IMR-90 (cell line): ENCODE measurements at places on chromosomes 3 and 15. TPM values are rescaled to one million over a fixed set of nuclear protein-coding genes. Genes with fewer than 3 reads are reported as not detected.

The TNK2 gene
- total RNA-seq: 2.2 TPM in 2 replicates

The WDR76 gene
- total RNA-seq: 25.8 and 28.9 TPM in 2 replicates

DNA sequence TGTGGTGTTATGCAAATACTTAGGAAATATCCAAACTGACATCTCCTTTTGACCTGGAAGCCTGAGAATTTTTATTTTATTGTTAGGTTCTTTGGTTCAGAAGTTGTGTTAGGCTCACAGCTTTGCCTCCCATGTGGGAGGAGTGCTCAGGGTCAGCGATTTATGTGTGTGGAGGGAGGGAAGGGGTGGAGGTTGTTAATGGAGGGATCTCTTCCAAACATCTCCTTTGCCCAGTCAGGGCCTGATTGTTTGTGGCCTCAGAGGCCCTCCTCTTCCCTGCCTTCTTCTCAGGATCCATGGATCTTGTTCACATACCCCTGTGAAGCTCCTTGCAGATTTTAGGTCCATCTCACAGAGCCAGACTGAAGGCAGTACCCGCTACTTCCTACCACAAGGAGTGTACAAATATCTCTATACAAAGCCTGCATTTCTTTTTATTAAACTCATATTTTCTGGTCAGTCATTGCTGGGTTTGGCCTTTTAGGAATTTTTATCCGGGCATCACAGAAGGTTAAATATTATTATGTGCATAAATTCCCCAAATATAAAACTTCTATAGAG lies 40.3 kb downstream of the BBX start:
- no peak for DNase-seq

The CYP8B1 gene
- total RNA-seq: not detected in 2 replicates

The KCNMB2 gene
- total RNA-seq: not detected in 2 replicates

- DNase-seq: no peak
Observed at GRCh38 chr3:197424266-197424665, 125.9 kb upstream of the DLG1 start.

- no peak for DNase-seq
Observed at GRCh38 chr3:16498130-16498890, 15.2 kb downstream of the RFTN1 start.

The TFG gene
- total RNA-seq: 47.7 and 69.7 TPM in 2 replicates

The RPL4 gene
- 6,510 and 13,244 TPM in 2 replicates for total RNA-seq

DNA sequence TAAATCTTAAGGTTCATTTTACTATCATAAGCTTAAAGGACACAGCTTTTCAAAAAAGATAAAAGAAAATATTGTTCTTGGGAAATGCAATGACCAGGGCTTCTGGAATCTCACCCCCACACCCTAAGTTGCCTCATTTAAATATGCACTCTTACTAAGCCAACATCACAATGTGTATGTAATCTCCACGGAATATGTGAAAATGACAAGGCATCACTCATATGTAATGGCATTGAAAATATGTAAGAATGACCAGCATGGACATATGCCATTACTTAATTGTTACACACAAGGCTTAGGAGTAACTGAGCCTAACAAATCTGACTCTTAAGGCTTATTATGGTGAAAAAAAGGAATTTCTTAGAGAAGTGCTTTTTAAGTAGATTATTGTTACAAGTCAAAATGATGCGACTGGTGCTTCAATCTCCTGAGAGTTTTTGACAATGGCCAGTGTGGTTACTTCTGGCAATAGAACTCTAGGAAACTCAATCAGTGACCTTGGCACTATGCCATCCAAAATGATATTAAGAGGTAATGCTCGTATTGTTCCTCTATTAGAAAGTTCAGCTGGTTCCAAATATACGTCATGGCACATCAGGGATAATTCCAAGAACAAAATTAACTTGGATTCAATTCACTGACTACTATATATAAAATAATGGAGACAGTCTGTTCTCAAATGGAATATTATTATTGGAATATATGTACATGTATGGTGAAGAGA lies 290.0 kb upstream of the PLSCR5 start:
- peak; percentile 22 for DNase-seq

The WNT5A gene
- total RNA-seq: 204 and 224 TPM in 2 replicates

DNA sequence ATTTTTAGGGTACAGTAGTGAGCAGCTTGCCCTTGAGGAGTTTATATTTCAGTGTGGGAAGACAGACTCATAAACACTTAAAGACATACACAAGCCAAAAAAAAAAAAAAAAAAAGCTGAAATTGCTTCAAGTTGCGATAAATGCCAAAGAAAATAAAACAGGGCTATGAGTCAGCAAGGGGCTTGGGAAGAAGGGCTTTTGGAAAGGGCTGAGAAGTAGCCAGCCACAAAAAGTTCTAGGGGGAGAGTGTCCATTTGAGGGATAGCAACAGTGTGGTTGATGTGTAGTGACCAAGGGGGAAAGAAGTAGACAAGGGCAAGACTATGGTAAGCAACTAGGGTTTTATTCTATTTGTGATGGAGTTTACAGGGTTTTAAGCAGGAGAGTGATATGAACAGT lies 185.5 kb downstream of the ADAMTS9 start:
- peak; percentile 86 for DNase-seq

GRCh38 chr15:101563176-101563796 lies 73.8 kb upstream of the PCSK6 start:
- no peak for DNase-seq

- no peak for DNase-seq
Observed at GRCh38 chr3:68699541-68699940, 232.8 kb downstream of the TAFA4 start.

The GPR149 gene
- total RNA-seq: not detected in 2 replicates

- DNase-seq: no peak
Observed at GRCh38 chr15:25186906-25187645, 232.3 kb downstream of the SNRPN start.

- peak; percentile 83 for DNase-seq
Observed at GRCh38 chr3:51706788-51707731, at the start of gene GRM2. Gene GRM2, plus strand, starts transcription at chr3:51707068. Its CDS starts 1,916 bp downstream, at chr3:51708984.

GRCh38 chr3:15272426-15273196 lies 59.8 kb downstream of the SH3BP5 start:
- DNase-seq: no peak

The CHRFAM7A gene
- total RNA-seq: 0.18 TPM in 1 of 2 replicates, not detected in the other

DNA sequence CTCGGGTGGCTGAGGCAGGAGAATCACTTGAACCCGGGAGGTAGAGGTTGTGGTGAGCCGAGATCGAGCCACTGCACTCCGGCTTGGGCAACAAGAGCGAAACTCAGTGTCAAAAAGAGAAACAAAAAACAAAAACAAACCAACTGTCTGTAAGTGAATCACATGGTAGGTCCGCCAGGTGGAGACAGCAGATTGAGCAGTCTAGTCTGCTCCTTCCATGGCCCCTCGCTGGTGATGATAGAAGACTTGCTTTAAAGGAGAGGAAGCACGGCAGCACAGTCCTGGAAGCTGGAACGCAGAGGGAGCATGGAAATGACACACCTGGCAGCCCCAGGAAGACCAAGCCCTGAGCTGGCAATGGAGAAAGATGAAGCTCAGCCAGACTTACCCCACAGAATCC lies 31.4 kb upstream of the MGLL start:
- DNase-seq: no peak

DNA sequence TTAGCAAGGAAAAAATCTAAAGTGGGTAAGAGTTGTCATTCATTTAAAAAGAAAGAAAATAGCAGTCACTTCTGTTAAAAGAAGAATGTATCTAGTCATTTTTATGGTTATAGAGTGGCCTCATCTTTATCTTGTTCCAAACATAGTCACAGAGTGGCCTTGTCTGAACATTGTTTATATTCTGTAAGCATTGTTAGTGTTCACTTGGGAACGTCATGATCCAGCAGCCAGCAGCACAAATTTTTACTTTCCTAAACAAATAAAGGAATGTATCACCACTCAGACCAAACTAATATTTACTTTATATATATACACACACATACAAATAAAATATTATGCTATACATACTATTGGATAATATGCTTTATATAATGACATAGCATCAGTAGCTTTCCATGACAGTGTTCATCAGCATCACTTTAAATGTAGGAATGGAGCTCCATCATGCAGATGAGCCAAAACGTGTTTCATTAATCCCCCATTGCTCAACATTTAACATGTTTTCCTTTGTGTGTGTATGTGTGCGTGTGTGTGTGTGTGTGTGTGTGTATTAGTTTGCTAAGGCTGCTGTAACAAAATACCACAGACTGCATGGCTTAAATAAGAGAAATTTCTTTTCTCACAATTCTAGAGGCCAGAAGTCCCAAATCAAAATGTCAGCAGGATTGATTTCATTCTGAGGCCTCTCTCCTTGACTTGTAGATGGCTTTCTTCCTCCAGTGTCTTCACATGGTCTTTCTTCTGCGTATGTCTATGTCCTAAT lies 39.6 kb upstream of the GYG1 start:
- peak; percentile 65 for DNase-seq

DNA sequence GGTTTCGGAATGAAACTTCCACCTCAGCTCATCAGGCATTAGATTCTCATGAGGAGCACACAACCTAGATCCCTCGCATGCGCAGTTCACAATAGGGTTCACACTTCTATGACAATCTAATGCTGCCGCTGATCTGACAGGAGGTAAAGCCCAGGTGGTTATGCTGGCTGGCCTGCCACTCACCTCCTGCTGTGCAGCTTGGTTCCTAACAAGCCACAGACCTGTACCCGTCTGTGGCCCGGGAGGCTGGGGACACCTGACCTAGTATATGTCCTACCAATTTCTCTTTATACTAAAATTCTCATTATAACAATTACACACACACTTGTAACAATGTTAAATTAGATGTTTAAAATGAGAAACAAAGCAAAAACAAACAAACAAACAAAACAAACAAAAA lies 172.2 kb downstream of the SLC9A9 start:
- no peak for DNase-seq

DNA sequence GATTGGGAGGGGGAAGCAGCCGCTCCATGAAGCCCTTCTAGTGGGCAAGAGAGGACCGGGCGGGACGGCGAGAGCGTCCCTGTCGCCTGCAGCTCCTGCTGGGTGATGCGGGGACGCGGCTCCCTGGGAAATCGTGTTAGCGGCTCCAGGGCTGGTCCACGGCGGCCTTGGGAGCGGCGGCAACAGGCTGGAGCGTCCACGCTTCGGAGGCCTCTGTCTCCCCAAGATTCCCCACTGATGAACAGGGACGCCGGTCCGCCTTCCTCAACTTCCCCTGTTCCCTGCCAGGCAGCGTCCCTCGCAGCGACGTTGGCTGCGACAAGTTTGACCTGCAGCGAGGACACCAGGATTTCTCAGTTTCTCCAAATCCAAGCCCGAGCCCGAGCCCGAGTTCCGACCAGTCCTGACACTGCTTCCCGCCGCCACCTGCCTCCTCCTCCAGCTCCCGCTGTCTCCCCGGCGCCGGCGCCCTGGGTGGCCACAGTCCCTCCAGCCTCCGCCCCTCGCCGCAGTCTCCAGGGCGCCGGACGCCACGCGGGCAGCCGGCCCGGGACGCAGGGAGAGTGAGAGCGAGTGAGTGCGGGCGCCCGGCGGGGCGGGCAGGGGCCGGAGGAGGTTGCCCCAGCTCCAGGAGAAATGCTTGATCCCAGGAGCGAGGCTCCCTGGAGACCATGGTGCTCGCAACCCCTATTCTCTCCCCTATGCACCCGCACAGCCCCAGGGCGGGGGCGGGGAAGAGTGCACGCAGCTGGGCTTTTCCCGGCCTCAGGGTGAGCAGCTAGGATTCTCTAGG lies 78.1 kb upstream of the RNF7 start:
- DNase-seq: peak; percentile 41

GRCh38 chr3:146894406-146894805 lies 289.3 kb upstream of the PLSCR5 start:
- no peak for DNase-seq

The CNTN3 gene
- total RNA-seq: 3.3 and 3.6 TPM in 2 replicates

GRCh38 chr15:48250640-48251076 lies 44.6 kb downstream of the SLC12A1 start:
- DNase-seq: peak; percentile 79

DNA sequence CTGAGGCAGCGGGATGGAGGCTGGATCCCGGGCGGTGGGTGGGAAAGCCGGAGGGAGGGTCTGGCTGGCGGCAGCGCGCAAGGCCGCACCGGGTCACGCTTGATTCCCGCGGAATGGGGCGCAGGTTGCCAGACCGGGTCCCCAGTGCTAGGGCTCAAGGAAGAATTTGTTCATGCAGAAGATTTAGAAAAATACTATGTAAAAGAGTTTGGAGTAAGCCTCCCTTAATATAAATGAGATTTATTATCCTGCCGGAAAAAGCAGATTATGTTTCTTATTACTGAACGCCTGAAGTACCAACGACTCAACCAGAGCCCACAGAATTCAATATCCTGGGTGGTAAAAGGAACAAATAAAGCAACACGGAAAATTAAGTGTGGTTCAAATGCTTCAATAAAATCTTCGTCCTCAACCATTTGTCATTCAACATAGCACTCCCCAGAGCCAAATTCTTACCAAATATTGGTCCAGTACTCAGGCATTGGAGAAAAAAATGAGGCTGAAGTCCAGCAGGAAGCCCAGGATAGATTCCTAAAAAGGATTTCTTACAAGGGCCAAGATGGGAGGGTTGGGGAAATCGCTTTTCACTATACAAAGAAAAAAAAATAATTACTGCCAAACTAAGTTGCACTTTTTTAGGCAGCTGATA lies 1.2 kb upstream of the ZBTB20 start:
- DNase-seq: peak; percentile 4

The KBTBD8 gene
- 8.6 and 15.0 TPM in 2 replicates for total RNA-seq

- DNase-seq: peak; percentile 82
Observed at GRCh38 chr3:27630885-27631284, 91.2 kb downstream of the EOMES start.

DNA sequence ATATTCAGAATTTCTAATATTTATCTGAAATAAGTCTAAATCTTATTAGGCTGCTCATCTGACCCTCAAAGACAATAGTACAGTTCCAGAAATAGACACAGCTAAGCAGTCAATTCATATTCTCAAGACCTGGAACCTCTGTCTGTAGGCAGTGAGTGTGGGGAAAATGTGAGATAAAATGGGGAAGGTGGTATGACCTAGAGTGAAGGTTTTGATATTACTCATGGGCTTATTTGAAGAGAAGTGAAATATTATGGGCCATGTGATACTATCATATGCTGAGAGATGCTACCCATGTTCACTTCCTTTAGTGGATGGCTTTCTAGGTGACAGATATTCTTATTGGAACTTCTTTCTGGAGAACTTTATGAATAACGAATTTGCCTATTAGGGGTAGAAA lies 33.5 kb downstream of the TGFBR2 start:
- DNase-seq: no peak

DNA sequence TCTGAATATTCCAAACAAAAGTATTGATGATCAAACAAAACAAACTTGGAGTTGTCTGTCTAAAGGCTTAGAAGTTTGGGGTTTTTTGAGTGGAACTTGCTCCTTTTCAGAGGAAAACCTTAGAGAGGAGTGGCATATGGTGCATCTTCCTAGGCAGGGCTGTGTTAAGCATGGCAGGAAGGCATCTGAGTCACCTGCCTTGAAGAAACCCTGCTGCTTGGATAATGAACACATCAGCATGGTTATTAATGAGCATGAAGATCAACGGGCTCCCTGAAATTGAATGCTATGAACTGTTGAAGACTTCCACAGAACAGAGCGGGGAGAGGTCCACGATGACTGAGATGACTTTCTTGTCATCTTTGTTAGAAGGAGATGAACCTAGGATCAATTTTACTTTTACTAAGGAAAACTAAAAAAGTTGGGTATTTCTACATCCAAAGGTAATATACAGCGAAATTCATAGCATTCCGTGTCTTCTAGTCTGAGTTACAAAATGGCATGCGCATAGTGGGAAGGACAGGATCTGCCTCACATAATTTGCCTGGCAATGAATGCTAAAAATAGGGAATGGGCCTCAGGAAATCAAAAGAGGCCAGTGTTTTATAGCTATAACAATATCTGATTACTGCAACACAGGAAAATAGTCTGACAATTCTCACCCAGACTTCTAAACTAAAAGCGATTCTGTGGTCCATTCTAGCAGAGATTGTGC lies 11.6 kb upstream of the TMED3 start:
- no peak for DNase-seq

The NANOGP8 gene
- not detected in 2 replicates for total RNA-seq

The LRRC28 gene
- 17.5 and 21.1 TPM in 2 replicates for total RNA-seq

GRCh38 chr3:150149651-150150051 lies 179.0 kb upstream of the PFN2 start:
- DNase-seq: peak; percentile 93
